ENCODE measurements at places on chromosomes 5 and 9.

DNA sequence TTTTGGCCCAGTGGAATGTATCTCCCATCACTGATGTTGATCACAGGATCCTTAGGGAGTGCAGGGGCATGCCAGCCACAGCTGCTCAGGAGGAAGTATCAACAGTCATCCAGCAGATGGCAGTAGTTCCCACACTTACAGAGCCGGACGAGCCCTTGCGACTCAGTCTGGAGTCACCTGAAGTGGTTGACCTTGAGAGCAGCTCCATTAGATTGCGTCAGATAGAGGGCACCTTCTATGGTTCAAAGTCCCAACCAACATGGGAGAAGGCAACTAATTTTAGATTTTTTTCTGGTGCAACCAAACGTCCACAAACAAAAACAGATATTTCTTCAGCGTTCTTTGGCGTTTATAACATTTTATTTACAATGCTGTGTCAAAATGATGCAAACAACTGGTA is 124.5 kb downstream of the EGFLAM start:
- DNase-seq: peak; percentile 69

DNA sequence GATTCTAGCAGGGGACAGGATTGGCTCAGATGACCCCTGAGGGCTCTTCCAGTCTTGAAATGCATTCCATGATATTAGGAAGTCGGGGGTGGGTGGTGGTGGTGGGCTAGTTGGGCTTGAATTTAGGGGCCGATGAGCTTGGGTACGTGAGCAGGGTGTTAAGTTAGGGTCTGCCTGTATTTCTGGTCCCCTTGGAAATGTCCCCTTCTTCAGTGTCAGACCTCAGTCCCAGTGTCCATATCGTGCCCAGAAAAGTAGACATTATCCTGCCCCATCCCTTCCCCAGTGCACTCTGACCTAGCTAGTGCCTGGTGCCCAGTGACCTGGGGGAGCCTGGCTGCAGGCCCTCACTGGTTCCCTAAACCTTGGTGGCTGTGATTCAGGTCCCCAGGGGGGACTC is 2.9 kb upstream of the MYOZ3 start:
- no peak for DNase-seq

DNA sequence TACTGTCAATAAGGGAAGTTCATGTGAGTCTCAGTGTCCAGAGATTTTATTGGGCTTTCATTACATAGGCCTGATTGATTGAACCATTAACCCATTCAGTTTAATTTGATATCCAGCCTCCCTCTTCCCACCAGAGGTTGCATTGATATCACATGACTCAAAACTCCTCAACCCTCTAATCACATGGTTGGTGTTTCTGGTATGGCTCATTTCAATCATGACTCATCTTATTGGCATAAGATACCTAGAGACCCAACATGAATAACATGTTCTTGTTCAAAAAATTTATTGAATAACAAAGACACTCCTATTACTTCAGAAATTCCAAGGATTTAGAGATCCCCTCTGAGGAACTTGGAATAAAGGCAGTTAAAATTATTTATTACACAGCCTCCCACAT is 982.2 kb downstream of the TLE1 start:
- peak; percentile 76 for DNase-seq

- DNase-seq: no peak
Measured at GRCh38 chr5:67813877-67814539, 401.5 kb upstream of the PIK3R1 start.

GRCh38 chr5:93279296-93279963 is 301.6 kb downstream of the NR2F1-AS1 start:
- no peak for DNase-seq

- DNase-seq: peak; percentile 6
Measured at GRCh38 chr9:128409978-128410377, 10.7 kb upstream of the CERCAM start.

GRCh38 chr5:169648725-169649310 is 11.7 kb downstream of the DOCK2 start:
- no peak for DNase-seq

GRCh38 chr9:36560771-36561170 is 11.9 kb upstream of the MELK start:
- no peak for DNase-seq

- DNase-seq: no peak
Measured at GRCh38 chr9:126147936-126148870, 178.4 kb upstream of the MVB12B start.

GRCh38 chr9:3768286-3768685 is 242.5 kb upstream of the RFX3 start:
- DNase-seq: no peak

DNA sequence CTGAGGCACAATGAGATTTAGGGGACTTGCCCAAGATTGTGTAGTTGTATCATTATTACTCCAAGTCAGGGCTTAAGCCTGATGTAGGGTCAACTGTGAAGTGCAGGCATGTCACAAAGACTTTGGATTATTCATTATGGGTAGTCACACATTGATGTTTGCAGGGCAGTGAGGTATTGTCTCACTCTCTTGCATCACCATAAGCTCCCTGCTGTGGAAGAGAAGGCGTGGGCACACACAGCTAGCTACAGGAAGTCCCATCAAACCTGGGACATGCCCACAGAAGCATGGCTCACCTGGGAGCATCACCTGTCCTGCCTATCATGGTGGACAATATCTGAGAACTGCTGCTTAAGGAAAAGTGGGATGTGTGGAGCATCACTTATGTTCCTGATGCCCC is 42.1 kb downstream of the TMOD1 start:
- peak; percentile 65 for DNase-seq

DNA sequence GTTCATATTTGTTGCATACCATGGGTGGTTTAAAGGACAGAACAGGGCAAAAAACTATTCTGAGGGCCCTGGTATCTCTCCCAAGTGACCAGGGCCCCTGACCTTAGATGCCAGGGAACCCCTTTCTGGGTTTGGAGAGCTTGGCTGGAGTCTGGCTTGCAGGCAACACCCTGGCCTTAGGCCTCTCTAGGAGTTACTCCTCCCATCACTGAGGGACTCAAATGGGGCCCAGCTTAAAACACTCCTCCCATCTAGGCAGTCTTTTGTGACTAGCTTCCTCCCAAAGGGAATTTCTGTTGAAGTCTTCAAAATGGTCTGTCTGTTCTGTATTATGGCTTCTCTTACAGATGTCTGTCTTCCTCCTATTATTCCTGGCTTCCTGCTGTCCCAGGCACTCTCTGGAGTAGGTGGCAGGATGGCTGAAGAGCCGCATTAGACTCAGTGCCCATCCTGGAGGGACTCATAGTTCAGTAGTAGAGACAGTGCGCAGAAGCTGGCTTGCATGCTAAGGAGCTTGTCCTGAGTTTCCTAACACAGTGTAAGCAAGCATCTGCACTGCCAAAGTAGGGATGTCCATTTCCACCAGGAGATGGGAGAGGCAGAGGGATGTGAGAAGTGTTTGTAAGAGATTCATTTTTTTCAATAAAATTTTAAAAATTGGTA is 10.0 kb downstream of the COL15A1 start:
- no peak for DNase-seq

- DNase-seq: no peak
Measured at GRCh38 chr9:92507496-92507895, 25.2 kb upstream of the ASPN start.

DNA sequence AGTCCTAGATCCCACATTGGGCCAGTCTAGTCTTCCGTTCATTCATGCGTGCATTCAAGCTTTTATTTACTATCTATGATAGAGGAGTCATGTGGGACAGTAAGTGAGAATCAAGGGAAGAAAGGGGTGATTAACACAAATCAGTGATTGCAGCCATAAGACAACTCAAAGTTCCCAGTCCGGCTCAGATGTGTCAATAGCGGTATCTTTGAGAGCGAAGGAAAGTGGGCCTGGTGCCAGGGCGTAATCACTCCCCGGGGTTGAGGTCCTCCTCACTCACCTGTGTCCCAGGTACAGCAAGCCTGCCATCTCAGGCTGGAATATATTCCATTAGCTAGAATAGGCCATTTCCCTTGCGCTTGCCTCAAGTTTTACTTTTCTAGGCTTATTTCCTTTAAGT is 196.3 kb downstream of the ATP10B start:
- DNase-seq: no peak

- DNase-seq: peak; percentile 74
Measured at GRCh38 chr9:35518981-35519679, 29.2 kb downstream of the RUSC2 start.

DNA sequence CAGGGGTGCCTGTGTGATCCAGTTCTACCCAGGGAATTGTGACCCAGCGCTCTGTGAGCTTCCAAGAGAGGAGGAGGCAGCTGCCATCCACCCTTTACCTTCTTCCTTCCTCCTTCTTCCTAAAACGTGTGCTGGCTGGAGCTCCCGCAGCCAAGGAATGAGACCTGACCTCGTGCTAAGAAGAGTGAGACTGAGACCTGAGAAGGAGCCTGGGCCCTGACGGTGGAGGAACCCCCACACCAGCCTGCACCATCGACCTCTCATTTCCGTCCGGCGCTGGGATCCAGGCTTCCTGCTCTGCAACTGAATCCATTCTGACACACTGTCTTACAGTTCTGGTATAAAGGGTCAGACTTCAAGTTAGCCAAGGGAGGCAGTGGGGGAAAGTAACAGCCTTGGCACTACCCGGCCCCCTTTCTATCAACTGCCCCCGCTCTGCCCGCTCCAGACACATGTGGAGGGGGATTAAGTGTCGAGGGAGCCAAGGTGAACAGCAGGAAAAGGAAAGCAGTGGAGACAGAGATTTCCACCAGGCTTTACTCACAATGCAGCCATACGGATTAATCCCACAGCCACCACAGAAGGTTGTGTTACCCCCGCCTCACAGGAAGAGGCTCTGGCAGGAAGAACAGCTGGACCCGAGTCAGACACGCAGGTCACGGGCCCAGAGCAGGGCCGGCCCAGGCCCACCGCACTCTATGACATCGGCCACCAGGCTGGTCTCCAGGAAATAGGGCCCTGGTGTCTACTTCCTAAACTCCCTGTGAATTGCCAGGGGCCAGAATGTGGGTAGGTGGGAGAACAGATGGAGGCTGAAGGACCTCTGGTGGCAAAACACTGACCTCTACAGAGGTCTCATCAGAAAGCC is 15.8 kb downstream of the MGAT1 start:
- DNase-seq: no peak

DNA sequence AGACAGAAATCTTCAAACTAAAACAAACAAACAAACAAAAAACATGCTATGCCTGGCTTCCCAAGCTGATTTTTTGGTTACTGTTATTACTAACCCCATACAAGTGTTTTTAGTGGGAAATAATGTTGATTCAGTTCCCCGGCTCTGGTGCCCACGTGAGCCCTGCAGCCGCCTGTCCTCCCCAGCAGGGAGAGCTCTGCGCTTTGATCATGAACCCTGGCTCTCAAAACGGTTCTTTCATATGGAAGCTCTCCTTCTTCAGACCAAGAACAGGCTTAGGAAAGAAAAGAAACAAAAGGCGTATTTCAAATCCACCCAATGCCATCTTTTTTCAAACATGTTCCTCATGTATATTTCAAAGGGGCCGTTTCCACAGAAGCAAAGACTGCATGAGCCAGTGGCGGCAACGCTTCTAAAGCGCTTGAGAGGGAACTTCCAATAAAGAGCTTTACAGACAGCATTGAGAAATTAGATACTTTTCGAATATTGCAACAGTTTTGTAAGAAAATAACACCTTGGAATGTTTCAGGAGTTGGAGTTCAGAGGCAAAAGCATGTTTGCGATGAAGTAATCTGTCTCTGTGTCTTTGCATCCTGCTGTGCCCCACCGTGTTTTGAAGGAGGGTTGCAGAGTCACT is 74.8 kb downstream of the ICE1 start:
- DNase-seq: peak; percentile 33

- DNase-seq: peak; percentile 33
Measured at GRCh38 chr5:117054911-117055310, 480.3 kb upstream of the SEMA6A start.

DNA sequence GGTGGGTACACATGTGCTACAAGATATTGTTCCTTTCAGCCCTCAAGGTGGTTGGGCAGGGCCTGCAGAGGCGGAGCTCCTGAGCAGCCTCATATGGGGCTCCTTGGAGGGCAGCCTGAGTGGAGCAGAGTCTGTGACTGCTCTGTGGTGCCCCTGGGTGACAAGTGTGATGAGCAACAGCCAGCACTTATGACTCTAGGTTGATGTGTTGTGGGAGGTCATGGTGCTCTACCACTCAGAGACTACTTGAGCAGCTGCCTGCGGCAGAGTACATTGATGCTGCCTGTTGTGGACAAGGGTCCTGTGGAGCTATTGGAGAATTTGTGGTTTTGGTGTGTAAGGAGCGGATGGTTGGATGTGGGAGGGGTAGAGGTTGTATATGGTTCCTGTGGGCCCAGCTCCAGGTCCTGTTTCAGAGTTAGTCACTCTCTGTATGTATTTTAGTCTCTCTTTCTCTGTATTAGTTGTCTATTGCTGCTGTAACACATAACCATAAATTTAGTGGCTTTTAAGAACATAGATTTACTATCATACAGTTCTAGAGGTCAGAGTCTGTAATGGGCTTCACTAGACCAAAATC is 141.3 kb downstream of the SREK1 start:
- DNase-seq: no peak

GRCh38 chr9:10050016-10050415 is 562.8 kb downstream of the PTPRD start:
- DNase-seq: peak; percentile 25

DNA sequence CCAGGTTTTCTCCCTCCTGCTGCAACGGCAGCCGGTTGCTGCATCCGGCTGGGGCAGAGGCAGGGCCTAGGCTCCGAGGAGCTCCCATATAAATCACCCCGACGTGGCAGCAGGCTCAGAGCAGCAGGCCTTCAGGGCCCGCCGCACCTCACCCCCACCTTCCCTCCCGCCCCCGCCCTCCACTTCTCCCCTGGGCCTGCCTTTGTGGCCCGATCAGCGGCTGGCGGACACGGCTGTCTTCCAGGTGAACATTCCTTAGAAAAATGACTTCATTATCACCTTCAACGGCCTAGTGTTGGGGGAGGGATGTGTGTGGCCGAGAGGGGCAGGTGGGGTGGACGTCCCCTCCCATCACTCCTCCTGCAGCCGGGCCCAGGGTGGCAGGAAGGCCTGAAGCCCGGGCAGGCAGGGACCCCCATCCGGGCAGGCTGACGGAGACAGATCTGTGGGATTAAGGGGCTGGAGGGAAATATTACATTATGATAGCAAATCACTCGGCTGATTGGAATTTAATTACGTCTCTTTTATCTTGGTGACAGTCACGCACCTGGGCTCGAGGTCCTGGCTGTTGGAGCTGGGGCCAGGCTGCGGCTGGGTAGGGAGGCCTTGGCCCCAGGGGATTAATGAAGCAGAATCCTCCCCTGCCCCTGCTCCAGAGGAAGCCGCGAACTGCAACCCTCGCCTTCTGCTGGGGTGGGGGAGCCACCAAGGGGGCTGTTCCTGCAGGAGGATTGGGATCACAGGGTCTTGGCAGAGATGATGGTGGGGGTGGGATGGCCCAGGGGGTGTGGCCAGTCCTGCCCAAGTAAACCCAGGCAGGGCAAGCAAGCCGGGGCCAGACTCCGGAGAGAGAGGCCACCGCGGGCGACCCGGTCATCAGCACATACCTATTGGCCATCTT is 38.4 kb upstream of the RXRA start:
- DNase-seq: no peak
